Right lung (tissue), 10 donors: ENCODE measurements at places on chromosomes 16 and 17. TPM values are rescaled to one million over a fixed set of nuclear protein-coding genes. Genes with fewer than 3 reads are reported as not detected.
A peak's percentile ranks its signal among the peaks of the same experiment; 100 is the strongest.

GUCY2D gene
- polyA plus RNA-seq = not detected

CTRB2 gene
- polyA plus RNA-seq = not detected

DOC2B gene
- polyA plus RNA-seq = 3.6 TPM

SP2 gene
- polyA plus RNA-seq = 20.4 TPM

ABCC11 gene
- polyA plus RNA-seq = 0.23 TPM

- no peak for DNase-seq
These were observed 4.1 kb upstream of the SNTB2 start for GRCh38 chr16:69182730-69183416.

GRCh38 chr17:81427173-81428120 is 32.2 kb downstream of the BAHCC1 start:
- no peak for DNase-seq

DNA sequence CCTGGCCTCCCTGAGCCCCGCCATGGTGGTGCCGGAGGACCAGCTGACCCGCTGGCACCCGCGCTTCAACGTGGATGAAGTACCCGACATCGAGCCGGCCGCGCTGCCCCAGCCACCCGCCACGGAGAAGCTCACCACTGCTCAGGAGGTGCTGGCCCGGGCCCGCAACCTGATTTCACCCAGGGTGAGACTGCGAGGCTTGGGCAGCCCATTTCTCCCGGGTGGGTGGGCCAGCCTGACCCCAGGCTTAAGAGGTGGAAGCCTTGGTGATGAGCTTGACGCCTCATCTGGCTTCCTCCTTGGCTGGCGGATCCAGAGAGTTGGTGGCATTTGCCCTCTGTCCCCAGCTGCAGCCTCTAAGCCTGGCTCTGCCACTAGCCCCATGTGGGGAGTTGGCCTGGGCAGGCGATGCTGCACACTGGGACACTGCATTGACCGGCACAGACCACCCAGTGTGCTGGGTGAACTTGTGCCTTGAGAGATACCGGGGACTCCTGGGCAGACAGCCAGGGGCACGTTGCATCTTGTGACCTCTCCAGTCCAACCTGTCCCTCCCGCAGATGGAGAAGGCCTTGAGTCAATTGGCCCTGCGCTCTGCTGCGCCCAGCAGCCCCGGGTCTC is 3.0 kb downstream of the CDT1 start:
- no peak for DNase-seq

- DNase-seq = no peak
These were observed 24.8 kb upstream of the MAP3K14 start for GRCh38 chr17:45341533-45342158.

GRCh38 chr17:39757176-39757662 is 19.5 kb downstream of the GRB7 start:
- DNase-seq = no peak

DNA sequence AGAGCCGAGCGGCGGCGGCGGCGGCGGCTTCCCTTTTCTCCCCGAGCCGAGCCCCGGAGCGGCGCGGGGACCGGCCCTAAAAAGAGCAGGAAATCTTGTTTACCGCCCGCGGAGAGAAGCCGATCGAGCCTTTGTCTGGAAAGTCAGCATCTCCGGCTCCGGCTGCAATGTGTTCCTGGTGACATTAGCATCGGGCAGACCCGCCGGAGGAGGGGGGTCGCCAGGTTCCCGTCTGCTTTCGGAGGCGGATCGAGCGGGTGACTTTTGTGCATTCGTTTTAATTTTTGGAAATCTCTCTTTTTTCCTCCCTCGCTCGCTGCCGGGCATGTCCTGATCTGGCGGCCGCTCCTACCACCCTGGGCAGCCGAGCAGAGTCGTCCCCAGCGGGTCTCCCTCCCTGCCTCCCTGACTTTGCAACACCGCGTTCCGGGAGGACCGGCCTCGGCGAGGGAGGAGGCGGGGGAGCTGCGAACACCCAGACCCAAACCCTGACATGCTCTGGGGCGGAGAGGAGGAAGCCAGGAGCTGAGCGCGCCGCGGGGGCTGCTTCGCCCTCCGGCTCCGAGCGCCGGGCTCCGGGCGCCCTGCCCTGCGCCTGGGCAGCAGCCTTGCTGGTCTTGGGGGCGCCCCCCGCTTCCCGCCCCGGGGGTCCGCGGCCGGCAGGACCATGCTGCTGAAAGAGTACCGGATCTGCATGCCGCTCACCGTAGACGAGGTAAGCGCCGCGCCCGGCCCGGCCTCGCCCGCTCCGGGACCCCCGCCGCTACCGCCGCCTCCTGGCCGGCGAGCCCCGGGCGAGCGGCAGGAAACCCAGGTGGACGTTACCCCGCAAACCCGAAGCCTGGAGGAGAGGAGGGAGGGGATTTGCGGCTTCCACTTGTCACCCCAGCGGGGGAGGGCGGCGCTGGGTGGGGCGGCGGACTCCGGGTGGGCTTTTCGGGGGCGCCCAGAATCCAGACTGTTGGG is 690 bp downstream of the PITPNC1 start:
- peak; percentile 37 for DNase-seq

DNA sequence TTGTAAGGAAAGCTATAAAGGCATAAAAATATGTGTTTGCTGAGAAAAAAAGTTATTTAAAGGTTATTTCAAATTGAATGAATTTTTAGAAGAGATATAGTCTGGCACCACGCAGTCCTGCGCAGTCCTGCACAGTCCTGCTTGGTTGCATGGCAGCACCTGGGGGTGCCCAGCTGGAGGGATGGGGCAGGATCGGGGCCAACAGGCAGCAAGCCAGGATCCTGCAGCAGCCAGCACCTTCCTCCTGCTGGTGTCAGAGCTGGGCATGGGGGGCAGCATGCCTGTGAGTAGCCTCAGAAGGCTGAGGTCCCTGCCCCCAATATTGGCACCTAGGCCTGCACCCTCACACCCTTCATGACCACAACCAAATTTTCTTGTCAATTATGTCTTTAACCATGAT is 46.0 kb downstream of the GLG1 start:
- DNase-seq = no peak

DNA sequence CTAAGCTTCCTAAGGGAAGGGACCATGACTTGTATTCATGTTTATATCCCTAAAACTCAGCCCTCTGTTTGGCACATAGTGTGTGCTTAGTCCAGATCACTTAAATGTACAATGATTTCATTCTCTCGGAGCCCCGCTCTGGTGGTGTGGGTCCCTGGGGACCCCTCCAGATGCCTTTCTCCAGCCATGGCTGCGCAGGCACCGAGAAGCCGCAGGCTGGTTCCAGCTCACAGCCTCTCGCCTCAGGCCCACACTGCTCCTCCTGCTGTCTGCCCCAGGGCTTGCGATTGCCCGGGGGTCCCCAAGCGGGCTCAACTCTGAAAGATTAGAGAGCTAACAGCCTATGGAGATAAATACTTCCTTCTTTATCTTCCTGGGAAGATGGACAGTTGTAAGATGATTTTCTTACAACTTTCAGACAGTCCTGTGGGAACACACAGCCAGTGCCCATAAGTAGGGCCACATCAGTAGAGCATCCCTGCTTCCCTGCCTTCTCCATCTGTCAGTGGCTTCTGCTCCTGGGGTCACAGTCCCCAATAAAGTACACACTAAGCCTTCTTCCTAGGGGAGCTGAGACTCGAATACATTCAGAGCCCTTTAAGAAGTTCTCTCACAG is 66.2 kb downstream of the CENPV start:
- DNase-seq = no peak

DNA sequence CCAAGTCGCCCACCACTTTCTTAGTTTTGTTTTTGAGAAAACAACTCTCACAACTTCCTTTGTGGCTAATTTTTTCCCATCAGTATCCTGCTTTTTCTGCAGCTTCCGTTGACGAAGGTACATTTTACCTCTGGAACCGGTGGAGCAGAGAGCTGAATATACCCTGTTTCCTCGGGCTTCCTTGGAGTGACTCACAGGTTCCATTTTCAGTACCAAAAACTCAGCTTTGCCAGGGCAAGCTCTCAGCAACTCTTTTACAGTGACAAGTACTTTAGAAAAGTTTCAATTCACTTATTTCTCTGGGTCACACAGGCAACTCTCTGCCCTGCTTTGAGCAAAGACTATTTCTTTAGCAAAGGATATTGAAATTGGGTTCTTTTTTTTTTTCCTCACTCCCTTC is 318.9 kb downstream of the SNX29 start:
- no peak for DNase-seq

GRCh38 chr16:314795-315299 is 31.9 kb downstream of the PDIA2 start:
- no peak for DNase-seq
